ENCODE measurements at places on chromosomes 13 and 19.

GRCh38 chr19:51746731-51747130 lies 4.9 kb downstream of the FPR1 start:
- DNase-seq = no peak

DNA sequence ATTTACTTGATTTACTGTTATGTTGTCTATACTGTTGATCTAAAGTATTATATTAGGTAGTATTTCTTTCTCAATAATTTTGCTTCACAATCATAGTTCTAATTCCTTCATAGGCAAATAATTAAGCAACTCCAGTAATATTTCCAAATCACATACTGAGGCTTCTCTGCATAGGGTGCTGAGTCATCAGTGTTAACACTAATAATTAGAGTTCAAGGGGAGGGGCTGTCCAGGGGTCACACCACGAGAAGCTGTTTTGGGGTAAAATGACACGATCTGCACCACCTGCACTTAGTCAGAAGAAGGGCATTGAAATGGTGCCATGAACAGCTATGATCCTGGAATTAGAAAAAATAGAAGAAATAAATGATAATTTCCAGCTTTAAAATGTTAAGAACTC lies 1230.9 kb upstream of the SLC10A2 start:
- DNase-seq = no peak

DNA sequence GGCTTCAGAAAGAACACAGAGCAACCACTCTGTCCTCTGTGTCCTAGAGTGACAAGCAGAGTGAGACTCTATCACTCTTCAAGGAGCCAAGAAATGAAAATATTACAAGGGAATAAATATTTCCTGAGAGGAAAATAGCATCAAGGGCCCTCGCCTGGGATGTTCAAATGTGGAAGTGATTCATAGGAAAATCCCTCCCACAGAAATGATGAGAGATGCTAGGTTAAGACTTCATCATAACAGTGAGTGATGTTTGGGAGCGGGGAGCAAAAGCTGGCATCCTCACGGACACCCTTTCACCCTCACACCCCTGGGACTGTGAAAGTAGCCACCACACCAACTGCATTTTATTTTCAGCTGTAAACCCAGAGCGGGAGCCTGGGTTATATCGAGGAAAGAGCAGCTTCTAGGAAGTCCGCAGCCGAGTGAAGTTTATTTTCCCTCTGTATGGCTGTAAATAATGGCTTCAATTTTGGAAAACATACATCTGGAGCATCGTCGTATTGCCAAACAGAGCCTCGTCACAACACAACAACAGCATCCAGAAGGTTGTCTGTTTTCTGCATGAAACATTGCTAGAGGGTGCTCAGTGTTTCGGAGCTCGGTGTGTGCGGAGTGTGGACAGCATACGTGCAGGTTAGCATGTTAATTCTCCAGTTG lies 54.8 kb downstream of the DLEU7 start:
- no peak for DNase-seq

DNA sequence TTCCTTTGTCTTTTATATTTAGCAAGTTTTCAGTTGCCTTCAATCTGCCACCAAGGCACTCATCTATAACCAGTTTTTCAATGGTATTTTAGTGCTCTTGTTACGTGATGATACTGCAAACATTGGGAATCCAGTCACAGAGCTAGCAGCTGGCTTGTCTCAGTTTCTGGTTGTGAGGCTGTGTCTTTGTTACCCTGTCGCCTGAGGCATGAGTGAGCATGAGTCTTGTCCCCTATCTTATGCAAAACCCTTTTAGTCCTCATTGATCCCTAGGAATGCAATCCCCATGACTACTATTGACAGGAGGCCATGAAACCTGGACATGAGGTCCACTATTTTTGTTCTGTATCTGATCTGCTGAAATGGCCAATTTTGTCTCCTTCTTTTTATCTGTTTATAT lies 391.0 kb downstream of the LMO7 start:
- no peak for DNase-seq

GRCh38 chr13:48038761-48039160 lies 1.2 kb downstream of the NUDT15 start:
- no peak for DNase-seq

DNA sequence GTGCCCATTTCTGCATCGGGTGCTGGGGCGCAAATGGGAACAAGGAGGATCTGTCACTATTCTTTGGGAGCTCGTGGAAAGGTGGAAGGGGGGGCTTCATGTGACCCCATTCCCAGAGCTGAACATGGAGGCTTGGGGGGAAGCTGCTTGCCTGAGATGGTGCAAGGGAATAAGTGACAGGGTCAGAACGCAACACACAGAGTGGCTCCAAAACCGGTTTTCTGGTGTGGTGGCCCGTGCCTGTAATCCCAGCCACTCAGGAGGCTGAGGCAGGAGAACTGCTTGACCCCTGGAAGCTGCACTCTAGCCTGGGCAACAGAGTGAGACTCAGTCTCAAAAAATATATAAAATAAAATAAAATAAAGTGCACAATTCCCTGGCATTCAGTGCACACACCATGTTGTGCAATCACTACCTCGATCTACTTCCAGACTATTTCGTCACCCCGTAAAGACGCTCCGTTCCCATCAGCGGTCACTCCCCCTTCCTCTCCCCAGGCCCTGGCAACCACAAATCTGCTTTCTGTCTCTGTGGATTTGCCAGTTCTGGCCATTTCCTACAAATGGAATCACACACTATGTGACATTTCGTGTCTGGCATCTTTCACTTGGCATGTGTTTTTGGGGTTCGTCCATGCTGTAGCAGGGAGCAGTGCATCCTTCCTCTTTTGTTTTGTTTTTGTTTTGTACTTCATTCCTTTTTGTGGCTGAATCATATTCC lies 18.2 kb upstream of the COMP start:
- DNase-seq = no peak

DNA sequence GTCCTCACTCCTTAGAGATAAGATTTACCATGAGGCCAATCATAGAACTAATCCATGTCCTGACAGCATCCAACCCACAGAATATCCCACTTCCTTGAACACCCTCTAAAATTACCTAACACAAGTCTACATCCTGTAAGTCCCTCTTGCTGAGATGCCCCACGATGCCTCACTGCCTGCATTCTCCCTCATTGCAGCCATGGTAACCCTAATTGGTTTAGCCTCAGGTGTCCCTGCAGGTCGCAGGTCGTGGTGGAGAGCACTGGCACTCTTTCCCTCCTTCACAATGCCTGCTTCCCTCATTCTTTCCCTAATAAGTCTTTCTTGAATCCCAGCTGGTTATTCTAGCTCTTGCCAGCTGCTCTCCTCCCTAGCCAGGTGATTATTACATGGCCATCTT lies 35.3 kb upstream of the MYO16 start:
- DNase-seq = no peak

Measured in NCI-H1048 (cell line).